Occipital lobe (tissue), 3 donors: ENCODE measurements at places on chromosomes 5 and 9.

- DNase-seq, result no peak
These were observed 810.3 kb upstream of the ACO1 start for GRCh38 chr9:31574006-31574765.

GRCh38 chr9:14618836-14619420 lies 74.3 kb downstream of the ZDHHC21 start:
- no peak for DNase-seq

- no peak for DNase-seq
These were observed 79.8 kb downstream of the MAT2B start for GRCh38 chr5:163585206-163585605.

DNA sequence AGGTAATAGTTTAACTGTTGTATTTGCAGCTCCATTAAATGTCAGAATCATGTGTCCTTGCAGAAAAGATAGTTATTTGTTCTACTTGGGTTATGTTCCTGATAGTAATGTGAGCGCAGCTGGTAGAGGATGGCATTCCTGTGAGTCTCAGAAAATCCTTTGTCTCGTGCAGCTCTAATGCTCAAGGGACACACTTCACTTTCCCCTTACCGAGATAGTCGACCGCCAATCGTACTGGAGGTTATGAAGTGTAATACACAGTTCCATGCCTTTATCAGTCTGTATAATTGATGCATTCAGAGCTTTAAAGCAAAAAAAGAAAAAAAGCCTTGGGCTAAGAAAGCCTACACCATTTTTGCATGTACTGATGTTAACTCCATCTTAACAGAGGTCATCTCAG lies 60.2 kb upstream of the SRP19 start:
- DNase-seq, result no peak

- DNase-seq, result no peak
These were observed 31.7 kb downstream of the UBE2QL1 start for GRCh38 chr5:6480133-6481051.

GRCh38 chr5:94267350-94267899 lies 351.0 kb downstream of the KIAA0825 start:
- DNase-seq, result no peak

DNA sequence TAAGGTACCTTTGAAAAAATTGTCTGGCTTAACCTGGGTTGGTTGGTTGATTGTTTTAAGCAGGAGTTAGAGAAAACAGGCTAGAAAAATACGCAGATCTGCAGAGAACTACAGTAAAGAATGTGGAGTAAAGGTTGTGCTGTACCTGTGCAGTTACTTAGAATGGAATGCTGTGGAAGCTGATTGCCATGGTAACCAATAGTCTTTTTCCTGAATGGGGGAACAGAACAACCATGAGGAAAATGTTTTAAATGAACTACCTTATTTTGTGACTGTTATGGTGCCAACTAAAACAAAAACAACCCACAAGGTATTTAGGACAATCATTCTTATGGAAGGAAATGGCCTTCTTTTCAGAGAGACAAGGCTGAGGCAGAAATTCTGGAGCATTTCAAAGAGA lies 4.8 kb upstream of the HOMER1 start:
- DNase-seq, result no peak

DNA sequence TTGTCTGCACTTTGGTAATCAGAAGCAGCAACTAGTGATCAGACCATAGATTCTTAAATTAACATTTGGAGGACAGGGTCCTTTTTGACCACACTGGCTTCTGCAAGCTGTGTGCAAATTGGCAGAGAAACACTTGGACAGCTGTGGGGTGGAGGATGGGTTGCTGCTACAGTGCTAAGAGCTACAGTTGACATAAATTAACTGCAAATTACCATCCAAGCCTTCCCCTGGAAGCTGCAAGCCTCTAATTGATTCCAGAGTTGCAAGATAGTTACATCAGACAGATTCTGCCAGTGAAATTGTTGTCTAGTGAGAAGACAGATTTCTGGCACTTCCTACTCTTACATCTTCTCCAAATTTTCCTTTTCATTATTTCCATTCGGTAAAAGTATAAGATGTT lies 517.7 kb downstream of the DIRAS2 start:
- DNase-seq, result no peak

DNA sequence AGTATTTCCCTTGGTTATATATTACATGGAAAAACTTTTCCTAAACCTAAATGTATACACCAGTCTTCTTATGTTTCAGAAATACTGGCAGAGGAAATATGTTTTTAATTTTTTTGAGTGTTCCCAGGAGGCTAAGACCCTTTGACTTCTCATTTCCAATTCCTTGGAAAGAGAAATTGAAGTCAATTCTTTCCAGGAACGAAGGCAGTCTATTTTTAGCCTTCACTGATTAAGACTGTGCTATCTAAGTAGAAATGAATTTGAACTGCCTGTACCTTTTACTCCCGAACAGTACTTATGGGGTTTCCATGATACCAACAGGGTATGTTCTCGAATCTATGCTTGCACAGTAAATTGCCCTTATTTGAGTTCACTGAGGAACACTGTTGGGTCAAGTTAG lies 340.3 kb upstream of the CD180 start:
- no peak for DNase-seq

DNA sequence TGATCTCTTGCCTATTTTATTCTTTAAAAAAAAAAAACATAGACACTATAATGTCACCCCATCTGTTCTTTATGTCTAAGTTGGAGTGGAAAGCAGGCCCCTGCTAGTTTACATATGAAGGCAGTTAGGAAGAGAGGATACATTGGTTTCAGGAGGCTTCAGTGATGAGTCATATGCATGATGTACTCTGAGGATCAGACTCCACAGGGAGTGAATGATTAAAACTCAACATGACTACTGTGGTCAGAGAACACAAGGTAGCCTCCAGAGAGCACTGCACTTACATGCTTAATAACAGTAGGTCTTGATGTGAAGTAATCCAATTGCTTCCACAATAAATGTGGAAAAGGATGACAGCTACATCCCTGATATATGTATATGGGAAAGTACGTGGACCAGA lies 22.7 kb upstream of the FSTL4 start:
- no peak for DNase-seq

DNA sequence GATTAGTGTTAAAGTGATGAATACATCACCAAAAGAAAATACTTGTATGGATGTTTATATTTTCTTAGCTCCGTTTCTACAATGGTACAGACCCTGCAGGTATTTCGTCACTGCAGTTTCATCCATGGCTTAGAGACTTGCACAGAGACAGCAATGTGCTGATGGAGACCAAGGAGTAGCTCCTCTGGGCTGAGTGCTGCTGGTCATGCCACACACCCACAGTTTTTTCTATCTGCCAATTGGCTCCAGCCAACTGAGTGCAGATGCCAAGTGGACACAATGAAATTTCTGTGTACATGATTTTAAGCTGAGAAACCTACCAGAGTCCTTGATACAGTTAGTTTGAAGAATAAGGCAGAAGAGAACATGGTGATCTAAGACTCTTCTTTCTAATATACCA lies 145.9 kb upstream of the ADCY2 start:
- no peak for DNase-seq

DNA sequence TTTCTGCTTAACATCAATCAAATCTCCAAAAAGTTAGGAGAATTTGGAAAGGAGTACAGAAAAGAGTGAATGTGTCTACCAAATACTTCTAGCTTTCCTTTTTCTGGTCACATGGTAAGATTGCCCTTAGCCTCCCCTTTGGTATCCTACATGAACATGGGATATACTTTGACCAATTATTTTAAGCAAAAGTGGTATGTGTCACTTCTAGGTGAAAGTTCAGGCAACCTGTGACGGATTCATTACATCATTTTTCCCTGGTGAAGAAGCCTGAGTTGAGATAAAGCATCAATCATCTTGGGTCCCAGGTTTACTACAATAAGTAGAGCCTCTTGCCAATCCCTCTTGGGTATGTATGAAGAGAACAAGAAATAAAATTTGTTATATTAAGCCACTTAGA lies 419.2 kb downstream of the PDE4D start:
- no peak for DNase-seq

DNA sequence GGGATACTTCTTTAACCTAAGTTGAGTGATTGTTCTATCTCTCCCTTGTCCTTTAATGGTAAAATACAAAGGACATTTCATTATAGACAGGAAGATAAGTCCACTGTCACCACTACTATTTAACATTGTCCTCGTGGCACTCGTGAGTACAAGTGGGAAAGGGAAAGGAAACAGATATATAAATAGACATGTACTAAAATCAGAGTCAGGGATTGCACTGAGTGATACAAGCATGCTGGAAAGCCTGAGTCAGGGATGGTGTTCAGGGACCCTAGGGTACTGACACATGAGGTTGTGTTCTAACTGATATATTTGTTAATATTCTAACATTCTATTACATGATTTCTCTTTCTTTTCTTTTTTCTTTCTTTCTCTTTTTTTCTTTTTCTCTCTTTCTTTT lies 74.8 kb upstream of the FAM170A start:
- no peak for DNase-seq

- DNase-seq, result no peak
These were observed 42.0 kb downstream of the SLC1A3 start for GRCh38 chr5:36648426-36648825.

GRCh38 chr9:31908891-31909480 lies 475.5 kb upstream of the ACO1 start:
- DNase-seq, result no peak

GRCh38 chr5:38543074-38543473 lies 13.4 kb downstream of the LIFR start:
- DNase-seq, result no peak

- DNase-seq, result no peak
These were observed 70.3 kb upstream of the VCAN start for GRCh38 chr5:83401122-83401731.

DNA sequence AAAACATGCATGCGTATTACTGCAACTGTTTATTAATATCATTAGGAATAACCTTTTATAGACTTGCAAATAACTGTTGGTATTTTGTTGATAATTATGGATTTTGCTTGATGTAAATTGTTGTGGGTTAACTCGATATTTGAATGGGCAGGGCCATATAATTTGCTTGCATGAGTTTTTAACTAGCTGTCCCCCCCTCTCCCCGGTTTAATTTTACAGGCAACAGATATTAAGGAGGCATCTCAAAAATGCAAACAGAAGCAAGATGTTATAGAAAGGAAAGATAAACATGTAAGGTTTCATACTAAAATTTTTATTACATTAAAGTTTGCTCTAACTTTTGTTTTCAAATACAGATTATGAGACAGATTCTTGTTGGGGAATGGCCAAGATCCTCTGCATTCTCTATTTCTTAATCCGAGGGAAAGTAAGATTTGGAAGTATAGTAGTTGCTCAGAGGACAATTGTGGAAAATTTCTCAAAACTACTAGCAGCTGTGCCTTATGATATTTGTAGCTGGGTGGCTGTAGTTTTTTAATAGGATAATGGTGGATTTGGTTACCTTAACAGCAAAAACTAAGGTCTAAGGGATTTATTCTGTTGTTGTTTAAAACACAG lies 27.3 kb downstream of the SMC5 start:
- DNase-seq, result no peak

DNA sequence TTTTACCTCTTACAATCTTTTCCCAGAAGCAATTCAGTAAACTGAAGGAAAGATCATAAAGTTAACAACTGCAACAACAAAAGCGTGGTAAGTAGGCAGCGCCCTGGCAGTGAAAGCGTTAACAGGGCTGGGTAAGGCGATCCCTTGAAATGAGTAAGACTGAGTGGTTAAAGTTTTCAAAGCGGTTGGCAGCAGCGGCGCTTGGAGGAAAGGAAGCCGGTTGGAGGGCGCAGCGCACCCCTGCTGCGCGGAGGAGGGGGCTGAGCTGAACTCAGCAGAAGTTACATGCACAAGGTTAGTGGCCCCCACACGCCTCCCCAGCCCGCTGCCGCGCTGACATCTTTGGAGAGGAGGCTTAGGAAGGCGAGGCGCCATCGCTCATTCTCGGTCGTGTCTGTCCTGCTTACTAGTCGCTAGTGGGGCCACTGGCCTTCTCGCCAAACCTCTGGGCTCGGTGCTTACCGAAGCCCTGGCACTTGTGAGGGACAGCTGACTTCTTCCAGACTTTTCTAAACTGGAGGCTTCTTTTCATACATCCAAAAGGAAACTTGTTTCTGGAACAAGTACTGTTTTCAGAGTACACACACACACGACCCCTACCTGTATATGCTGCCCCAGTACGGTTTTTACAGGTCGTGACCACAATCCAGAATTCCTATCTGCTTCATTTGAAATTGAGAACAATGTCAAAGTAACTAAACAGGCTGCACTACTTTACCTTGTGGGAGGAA lies at the start of gene SH3RF2:
TSS of gene SH3RF2 (plus strand) at position 178 of the 731 bp plus-strand sequence. CDS start 1,351 bp downstream, outside the sequence.
- DNase-seq, result no peak

GRCh38 chr9:131117121-131117761 lies 8.1 kb upstream of the NUP214 start:
- no peak for DNase-seq

DNA sequence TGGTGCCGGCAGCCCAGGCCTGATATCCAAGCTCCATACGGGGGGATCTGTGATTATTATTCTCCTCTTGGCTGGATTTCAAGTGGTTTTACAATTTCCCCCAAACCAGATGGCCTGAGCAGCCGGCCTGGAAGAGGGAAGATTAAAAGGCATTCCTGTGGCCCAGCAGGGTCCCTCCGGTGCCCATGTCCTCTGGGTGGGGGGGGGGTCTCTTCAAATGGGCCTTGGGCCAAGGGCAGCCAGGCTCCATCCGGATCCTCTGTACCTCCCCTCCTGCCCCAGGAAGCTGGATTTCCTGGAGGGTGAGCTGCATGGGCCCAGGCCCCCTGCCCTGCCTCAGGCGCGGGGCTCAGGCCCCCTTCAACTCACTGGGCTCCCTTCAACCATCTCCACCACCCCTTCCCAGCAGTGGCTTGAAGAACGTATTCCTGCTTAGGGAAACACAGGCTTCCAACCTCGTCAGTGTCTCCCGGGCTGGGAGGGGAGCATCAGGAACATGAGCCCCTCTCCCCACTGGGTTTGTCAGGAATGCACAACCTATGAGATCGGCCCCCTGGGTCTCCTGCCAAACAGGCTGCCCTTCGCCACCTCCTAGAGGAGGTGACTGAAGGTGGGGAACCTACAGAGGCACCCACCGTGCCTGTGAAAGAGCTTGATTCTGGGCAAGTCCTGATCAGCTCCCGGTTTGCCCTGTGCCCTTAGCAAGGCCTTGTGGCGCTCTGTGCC lies 62.9 kb upstream of the ORM1 start:
- no peak for DNase-seq

DNA sequence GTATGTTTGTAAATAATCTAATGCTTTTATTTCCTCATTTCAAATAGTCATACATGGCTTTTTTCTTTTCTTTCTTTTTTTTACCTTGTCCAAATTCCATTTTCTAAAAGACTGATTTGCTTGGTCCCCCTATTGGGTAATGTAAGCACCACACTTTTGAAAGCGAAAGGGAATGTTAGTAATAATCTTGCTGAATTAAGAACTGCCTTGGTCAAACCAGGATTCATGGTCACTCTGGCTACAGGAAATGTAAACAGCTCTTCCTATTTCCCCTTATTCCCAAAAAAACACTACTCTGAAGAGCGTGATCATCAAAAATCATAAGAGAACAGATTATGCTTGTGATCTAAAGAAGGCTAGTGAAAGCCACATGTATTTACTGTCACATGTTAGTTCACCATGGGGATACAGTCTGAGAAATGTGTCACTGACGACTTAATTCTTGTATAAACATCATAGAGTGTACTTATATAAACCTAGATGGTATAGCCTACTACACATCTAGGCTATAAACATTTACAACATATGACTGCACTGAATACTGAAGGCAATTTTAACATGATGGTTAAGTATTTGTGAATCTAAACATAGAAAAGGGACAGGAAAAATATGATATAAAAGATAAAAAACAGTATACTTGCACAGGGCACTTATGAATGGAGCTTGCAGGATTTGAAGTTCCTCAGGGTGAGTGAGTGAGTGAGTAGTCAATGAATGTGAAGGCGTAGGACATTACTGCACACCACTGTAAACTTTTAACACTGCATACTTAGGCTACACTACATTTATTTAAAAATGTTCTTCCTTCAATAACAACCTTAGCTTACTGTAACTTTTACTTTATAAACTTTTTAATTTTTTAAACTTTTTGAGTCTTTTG lies 75.3 kb downstream of the HMGCR start:
- DNase-seq, result no peak
